Panc1 (cell line): ENCODE measurements at places on chromosomes 7 and 10. TPM values are rescaled to one million over a fixed set of nuclear protein-coding genes. Genes with fewer than 3 reads are reported as not detected.

The TMEM178B gene
- total RNA-seq: 0.39 TPM

The SRRM3 gene
- total RNA-seq: 8.5 TPM

The FOXP2 gene
- 0.54 TPM for total RNA-seq

The MKX gene
- total RNA-seq: not detected

The CFAP43 gene
- total RNA-seq: 0.21 TPM

The CYP2C19 gene
- 0.15 TPM for total RNA-seq

The UNCX gene
- not detected for total RNA-seq

The TFEC gene
- total RNA-seq: not detected

The TMEM236 gene
- total RNA-seq: 0.05 TPM

The TMED4 gene
- total RNA-seq: 123 TPM

The SSMEM1 gene
- not detected for total RNA-seq

The ZNF425 gene
- total RNA-seq: 3.0 TPM

The GARIN1A gene
- 1.2 TPM for total RNA-seq

The SH3PXD2A gene
- 5.7 TPM for total RNA-seq

The LLCFC1 gene
- not detected for total RNA-seq

The CCDC172 gene
- total RNA-seq: not detected

The CHST15 gene
- total RNA-seq: 33.2 TPM
